ENCODE measurements at places on chromosomes 3 and 15. TPM values are rescaled to one million over a fixed set of nuclear protein-coding genes. Genes with fewer than 3 reads are reported as not detected.

VEPH1 gene
- 1.0 TPM for total RNA-seq

SLC9A9 gene
- total RNA-seq, result 20.4 TPM

GOLGA8G gene
- total RNA-seq, result not detected

FAM43A gene
- 15.7 TPM for total RNA-seq

RTP3 gene
- total RNA-seq, result under 0.01 TPM

Data from skeletal muscle tissue (tissue), 5 donors.